ENCODE measurements at places on chromosomes 16 and 17.

DNA sequence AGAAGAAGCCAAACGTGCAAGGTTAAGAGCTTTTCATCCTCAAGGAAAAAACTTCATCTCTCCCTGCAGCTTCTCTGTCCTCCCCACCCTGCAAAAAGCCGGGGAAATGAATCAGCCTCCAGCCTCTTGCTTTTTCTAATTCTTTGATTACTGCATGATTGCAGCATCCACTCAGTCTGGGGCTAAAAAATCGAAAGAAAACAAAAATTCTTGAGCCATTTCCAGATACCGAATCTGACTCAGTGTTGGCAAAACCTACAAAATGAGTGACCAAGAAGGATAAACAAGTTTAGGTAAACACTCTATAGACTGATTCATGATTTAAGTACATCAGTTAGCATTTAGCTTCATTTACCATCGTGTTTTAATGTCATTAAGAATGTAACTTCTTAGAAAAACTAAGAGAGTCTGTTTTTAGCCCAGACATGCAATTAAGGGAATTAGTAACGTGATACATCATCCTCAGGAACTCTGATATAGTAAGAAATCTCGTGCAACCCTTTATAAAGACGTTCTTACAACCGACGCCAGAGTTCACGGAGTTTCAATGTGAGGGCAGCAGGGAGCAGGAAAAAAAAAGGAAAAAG, 287.3 kb upstream of the FOXF1 start:
- DNase-seq, result peak; percentile 84

GRCh38 chr17:71725811-71726210, 395.0 kb upstream of the SOX9 start:
- no peak for DNase-seq

DNA sequence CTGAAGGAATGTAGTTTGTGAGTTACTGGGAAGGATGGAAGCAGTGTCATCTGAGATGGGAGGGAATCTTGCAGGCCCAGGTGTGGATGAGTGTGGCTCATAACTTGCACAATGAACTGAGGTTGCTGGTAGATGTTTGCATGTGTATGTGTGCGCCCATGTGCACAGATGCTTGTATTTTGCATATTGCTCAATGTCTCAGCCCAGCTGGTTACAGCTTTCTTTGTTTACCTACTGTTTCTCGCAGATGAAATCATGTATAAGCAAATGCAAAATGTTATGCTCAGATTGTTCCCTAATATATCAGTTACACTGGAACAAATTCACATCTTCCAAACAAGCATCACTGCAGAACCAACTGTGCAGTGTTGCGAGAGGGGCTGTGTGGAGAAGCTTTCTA, 452.2 kb upstream of the EEF2KMT start:
- DNase-seq, result no peak

- DNase-seq, result no peak
Observed at GRCh38 chr17:83191388-83192160, 112.2 kb downstream of the METRNL start.

GRCh38 chr17:39198186-39198566, 707 bp upstream of the CACNB1 start:
- no peak for DNase-seq

- DNase-seq, result no peak
Observed at GRCh38 chr17:28900986-28901726, 1.7 kb downstream of the DHRS13 start.

DNA sequence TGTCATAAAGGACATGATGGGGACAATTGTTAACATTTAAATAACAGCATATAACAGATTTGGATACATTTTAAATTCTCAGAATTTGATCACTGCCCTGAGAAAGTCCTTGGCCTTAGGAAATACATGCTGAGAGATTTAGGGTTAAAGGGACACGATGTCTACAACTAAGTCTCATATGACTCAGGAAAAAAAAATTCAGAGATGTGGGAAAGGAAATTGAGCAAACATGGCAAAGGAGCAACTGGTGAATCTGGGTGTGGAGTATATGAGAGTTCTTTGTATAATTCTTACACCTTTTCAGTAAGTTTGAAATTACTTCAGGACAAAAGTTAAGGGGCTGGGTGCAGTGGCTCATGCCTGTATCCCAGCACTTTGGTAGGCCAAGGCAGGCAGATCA, 18.2 kb downstream of the MPP3 start:
- DNase-seq, result peak; percentile 24

DNA sequence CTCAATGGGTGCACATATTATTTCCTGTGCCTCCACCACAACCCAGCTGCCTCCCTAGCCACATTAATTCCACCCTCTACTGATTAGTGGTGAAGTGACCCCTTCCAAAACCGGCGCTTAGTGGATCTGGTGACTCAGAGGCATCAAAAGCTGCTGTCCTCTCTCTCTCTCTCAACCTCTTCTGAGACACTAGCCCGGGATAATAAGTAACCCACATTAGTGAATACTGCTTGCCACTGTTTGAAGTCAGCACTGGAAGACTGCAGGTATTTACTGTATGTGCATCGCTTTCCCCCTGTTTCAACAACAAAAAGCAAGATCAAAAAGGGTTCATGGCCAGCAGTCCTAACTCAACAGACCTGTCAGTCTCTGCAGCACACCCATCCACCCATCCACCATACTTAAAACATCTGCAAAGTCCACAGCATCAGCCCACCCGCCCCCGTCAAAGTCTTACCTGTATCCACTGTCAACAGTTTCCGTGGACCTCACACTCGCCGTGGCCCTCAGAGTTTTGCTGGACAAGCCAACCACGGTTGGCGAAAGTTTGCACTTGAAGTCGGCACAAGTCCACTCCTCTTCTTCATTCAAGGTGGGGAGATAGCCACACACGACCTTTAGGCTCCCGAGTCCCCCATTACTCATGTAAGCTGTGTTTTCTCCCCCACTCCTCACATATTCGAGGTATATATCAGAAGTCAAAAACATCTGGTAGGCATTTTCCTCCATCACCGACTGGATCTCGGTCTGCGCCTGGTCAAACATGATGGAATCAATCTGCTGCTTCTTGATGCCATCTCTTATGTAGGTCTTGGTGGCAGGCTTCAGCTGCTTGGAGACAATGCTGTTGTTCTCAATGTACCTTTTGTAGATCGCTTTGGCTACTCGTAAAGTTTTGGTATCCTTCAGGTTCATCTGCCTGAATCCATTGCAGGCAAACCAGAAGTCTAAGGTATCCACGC, 3.8 kb downstream of the AXIN2 start:
- no peak for DNase-seq

- DNase-seq, result no peak
Observed at GRCh38 chr16:25390761-25391160, 133.1 kb upstream of the ZKSCAN2 start.

DNA sequence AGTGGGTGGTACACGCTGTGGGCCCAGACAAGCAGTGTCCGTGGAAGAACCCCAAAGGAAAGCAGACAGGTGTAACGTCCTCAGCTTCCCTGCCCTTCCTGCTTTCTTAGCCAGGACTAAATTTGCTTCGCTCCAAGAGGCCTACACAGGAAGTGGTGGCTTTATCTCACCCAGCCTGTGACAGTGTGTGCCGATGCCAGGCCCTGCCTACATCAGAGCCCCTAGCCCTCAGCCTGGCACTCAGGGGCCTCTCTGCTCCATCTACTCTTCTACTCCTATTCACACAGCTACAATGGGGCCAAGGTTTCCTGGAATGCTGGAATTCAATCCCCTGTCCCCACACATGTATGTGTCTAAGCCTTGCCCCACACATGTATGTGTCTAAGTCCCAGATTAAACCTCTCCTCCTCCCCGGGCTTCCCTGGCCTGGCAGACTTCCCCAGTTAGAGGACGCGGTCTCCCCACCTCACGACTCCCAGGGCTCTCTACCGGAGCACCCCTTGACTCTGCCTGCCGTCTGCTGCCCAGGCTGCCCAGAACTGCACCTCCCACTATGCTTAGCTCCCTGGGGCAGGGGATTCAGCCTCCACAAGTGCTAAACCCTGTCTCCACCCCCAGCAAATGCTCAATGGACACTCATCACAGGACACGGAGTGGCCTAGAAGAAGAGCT, 8.2 kb downstream of the PGAP3 start:
- DNase-seq, result no peak

- no peak for DNase-seq
Observed at GRCh38 chr17:43655693-43656255, 5.9 kb downstream of the MEOX1 start.
